ENCODE measurements at places on chromosomes 1 and 21.

DNA sequence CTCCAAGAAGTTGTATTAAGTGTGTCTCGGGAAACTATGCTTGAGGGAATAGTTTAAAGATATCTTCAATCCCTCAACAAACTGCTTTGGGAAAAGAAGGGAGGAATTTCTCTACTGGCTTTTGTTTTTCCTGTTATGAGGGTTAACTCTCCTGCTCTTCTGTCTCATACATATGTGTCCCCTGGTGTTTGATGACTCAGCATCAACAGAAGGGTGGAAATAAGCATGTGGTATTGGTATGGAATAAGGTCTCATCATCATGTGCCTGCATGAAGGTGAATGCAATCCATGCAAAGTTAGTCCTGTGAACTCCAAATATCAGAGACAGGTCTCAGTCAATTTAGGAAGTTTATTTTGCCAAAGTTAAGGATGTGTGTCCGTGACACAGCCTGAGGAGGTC is 27.2 kb upstream of the ADAR start:
- no peak for DNase-seq

DNA sequence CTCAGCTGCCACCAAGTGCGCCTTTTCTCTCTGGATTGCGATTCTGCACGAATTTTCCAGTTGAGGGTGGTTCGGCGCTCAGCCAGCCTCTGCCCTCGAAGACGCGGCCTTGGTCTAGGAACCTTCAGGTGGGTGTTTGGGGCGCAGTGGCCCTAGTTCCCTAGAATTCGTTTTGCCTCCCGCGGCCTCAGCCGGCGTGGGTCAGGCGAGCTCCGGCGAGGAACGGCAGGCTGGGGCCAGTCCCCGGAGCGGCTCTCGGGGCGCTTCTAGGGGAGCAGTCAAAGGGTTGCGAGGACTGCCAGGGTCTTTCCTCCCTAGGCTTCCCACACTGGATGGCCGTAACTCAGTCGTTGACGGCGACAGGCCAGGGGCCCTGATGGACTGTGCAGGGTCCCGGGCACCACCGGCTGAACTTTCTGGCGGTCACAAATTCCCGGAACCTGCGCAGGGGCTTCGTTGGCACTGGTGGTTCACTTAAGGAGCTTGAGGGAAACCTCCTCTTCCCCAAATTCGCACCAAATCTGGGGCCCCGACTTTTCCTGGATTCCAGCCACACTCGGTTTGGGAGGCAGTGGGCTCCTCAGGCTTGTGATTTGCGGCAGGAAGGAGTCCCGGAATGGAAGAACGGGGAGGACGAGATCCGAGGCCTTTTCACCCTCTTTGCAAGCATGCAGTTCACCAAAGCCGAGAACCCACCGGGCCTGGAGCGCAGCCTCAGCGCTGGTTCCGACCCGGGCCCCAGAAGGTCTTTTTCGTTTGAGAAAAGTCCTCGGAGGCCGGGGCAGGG is 1.2 kb downstream of the DMBX1 start:
- no peak for DNase-seq

GRCh38 chr1:20587661-20588053 is 1.2 kb upstream of the CDA start:
- no peak for DNase-seq

- no peak for DNase-seq
Measured at GRCh38 chr1:246609632-246610031, 43.4 kb downstream of the CNST start.

DNA sequence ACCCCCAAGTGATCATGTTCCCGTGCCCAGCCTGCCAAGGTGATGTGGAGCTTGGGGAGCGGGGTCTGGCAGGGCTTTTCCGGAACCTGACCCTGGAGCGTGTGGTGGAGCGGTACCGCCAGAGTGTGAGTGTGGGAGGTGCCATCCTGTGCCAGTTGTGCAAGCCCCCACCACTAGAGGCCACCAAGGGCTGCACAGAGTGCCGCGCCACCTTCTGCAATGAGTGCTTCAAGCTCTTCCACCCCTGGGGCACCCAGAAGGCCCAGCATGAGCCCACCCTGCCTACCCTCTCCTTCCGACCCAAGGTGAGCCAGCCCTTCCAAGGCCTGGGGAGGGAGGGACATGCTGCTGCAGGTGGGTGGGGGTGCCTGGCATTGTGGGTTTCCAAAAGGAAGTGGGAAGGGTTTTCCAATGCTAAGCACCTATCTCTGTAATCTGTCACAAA is 2.3 kb downstream of the TRIM46 start:
- no peak for DNase-seq

DNA sequence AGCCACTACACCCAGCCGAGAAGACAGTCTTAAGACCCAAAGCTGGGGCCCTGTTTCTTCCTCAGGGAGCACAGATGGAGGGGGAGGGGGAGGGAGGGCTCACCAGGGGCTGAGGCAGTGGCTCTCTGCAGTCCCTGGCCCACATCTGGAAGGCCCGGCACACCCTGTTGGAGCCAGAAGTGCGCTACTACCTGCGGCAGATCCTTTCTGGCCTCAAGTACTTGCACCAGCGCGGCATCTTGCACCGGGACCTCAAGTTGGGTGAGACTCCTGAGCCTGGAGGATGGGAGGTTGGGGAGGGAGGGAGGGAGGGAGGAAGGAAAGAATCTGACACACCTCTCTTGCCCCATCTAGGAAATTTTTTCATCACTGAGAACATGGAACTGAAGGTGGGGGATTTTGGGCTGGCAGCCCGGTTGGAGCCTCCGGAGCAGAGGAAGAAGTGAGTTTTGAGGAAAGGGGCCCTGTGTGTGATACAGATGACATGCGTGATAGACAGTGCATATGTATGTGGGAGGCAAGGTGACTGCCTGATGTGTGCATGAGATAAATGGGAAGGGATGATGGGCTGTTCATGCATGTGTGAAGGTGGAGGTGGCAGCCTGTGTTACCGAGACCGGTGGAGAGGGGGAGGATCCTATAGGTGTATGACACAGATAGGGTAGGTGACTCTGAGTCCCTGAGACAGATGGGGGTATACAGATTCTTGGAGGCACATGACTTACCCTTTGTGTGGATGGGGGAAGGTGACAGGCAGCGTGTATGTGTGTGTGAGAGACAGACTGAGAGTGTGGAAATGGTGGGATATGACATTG is 1.5 kb downstream of the PLK3 start:
- DNase-seq: peak; percentile 66

GRCh38 chr1:178538192-178538916 is 25.4 kb downstream of the TEX35 start:
- DNase-seq: no peak

GRCh38 chr21:24225431-24225830 is 1381.8 kb downstream of the MRPL39 start:
- DNase-seq: no peak

GRCh38 chr1:9573723-9574122 is 15.0 kb upstream of the TMEM201 start:
- DNase-seq: no peak

DNA sequence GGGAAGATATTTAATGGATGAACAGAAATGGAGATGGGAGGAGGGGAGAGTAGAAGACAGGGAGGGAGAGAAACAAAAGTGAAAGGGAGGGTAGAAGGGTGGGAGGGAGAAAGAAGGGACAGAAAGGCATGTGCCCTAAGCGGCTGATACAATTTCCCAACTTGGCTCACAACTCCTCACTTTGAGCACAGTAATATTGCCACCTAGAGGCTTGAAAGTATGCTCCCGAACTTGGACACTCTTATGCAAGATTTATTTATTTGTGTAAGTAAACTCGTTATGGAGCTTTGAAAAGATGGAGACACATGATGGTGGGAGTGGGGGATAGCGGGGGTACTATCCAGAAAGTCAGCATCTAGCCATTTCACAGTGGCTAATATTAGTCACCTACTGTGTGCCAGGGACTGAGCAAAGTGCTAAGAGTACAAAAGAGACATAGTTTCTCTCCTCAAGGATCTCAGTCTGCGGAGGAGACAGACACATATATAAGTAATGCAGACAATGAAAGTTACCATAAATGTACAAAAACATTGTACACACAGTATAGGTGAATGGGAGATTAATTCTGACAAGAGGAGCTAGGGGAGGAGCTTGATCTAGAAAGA is 189.7 kb downstream of the SEC16B start:
- DNase-seq: no peak

GRCh38 chr1:56190806-56191365 is 388.5 kb downstream of the PLPP3 start:
- DNase-seq: no peak

Measured in NCI-H2171 (cell line).